Stimulated activated naive CD8-positive, alpha-beta T cell treated with anti-CD3 and anti-CD28 coated beads, Interleukin-15, Interleukin-2, amounts not matched to agents 100 U/mL and 50 U/mL, for 24 hours (primary cell): ENCODE measurements at places on chromosomes 11 and 22.

GRCh38 chr11:32386770-32387377 is 48.5 kb downstream of the WT1 start:
- DNase-seq = no peak

GRCh38 chr11:57343825-57344224 is 5.7 kb downstream of the P2RX3 start:
- DNase-seq = no peak

DNA sequence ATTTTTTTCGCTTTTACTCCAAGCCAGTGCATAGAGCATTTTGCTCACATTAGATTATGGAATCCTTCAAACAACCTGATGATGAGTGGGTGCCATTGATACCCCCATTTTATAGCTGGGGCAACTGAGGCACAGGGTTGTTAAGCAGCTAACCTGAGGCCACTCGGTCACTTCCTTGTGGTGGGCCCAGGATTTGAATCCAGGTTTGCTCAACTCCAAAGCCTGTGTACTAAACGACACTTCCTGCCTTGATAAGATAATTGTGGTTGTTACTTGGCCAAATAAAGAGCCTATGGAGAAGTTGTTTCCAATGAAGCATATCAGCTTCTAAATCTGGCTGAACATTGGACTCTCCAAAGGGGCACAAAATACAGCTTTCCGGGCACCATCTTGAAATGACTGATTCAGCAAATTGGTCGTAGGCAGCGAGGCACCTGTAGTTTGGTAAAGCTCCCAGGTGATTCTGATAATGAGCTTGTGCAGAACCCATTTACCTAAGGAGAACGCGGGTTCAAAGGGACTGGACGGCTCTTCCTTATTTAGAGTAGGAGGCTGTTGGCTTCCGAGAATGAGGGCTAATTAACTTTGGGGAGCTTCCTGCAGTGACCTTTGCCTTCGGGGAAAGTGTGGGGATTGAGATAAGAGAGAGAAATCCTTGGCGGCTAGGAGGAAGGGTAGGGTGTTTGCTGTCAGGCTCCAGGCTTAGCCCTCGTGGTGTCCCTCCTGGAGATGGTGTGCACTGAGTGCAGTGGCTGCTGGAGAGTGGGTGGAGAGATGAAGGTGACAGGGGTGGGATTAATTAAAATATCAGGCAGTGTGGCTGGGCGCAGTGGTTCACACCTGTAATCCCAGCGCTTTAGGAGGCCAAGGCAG is 17.5 kb upstream of the EHF start:
- DNase-seq = no peak

DNA sequence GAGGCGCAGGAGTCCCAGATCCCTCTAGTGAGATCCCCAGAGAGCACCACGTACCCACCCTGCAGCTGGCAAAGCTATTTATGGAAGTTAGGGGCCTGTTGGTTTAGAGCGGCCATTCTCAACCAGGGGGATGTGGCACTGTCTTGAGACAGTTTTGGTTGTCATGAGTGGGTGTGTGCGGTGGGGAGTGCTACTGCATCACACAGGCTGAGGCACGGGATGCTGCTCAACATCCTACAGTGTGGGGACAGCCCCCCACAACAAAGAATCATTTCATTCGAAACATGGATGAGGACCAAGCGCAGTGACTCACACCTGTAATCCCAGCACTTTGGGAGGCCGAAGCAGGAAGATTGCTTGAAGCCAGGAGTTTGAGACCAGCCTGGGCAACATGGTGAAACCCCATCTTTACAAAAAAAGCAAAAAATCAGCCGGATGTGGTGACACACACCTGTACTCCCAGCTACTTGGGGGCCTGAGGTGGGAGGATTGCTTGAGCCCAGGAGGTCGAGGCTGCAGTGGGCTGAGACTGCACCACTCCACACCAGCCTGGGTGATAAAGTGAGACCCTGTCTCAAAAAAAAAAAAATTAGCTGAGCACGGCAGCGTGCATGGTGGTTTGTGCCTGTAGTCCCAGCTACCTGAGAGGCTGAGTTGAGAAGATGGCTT is 28.2 kb downstream of the GGT5 start:
- DNase-seq = peak; percentile 32

GRCh38 chr22:37017356-37017755 is 1.9 kb downstream of the TST start:
- DNase-seq = no peak

DNA sequence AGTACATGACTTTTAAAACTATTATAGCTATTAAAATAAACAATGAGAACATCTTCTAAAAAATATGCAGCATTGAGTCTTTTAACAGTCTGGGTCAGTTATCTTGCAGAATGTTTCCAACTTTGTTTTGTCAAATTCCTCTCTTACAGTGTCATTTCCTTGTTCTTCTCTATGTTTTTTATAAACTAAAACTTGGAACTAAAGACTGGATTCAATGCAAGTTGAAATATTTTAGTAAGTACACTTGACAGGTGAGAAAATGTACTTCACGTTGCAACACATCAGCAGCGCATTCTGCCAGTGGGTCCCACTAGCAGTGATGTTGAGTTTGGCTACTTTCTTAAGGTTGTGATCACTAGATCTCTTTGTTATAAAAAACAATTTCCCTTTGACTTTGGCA is 1407.6 kb upstream of the RAG2 start:
- DNase-seq = no peak

GRCh38 chr22:28024422-28024888 is 105.4 kb upstream of the PITPNB start:
- DNase-seq = no peak

GRCh38 chr22:36913427-36914389 is at the start of gene CSF2RB:
Gene CSF2RB (plus strand): TSS chr22:36913628. CDS start chr22:36922208, 8,580 bp downstream.
- no peak for DNase-seq
